ENCODE measurements at places on chromosomes 2 and 18. TPM values are rescaled to one million over a fixed set of nuclear protein-coding genes. Genes with fewer than 3 reads are reported as not detected.

DNA sequence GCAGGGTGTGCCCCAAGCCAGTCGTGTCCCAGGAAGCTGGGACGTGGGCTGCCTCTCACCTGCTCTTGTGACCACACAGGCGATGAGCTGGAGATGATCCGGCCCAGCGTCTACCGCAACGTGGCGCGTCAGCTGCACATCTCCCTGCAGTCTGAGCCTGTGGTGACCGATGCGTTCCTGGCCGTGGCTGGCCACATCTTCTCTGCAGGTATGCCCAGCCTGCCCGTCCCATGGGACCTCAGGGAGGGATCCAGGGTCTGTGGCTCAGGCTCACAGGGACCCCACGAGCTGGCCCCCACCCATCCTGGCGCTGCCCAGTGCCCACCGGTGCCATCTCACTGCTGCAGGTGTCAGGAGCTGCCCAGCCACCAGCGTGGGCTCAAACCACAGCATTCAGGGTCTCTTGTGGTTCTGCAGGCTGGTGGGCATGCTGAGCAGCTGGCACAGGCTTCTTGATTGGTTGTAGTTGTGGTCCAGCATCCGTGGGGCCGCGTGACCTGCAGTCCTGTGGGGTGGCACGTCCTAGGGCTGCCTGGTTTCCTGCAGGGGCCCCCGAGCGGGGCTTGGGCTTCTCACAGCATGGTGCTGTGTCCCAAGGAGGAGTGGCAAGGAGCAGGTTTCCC is 3.8 kb downstream of the BOK start:
- no peak for DNase-seq

DNA sequence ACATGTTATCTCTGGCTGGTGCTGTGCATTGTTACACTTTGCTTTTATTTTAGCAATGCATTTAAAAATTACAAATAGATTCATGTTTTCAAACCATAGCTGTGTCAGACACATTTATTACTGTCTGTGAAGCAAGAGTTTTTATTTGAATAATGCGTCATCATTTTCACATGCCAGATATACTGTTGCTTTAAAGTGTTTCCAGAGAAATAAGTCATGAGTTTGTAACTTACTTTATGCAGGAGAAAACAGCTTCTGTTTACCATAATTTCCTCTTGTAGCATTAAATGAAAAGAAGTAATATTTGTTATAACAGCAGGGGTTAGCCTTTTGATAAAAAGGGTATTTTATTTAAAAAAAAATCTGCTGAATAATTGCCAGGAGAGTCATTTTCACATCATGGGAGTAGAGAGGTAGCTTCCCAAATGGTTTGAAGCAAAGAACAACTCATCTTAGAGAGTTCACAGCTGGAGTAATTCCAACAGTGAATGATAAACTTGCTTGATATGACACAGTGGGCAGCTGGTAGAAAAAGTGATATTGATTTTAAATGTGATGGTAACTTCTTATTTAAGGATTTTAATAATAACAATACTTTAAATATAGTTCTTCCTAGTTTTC is 1274.5 kb upstream of the CRIM1 start:
- no peak for DNase-seq

- DNase-seq, result no peak
These were observed 49.3 kb downstream of the ZNF516 start for GRCh38 chr18:76445741-76446232.

GRCh38 chr2:237904831-237905599 is 45.6 kb downstream of the RAMP1 start:
- no peak for DNase-seq

Gene MPP4
- total RNA-seq, result not detected
